ENCODE measurements at places on chromosomes 6 and 20.

GRCh38 chr6:109999740-110000139 is 21.6 kb downstream of the GPR6 start:
- H3K27me3 ChIP-seq: no peaks in the 10 kb centered on the region
- no peaks in the 10 kb centered on the region for H3K4me1 ChIP-seq
- no peaks in the 10 kb centered on the region for H3K36me3 ChIP-seq
- H3K27ac ChIP-seq: no peak overlapping the region
- H3K4me3 ChIP-seq: no peak overlapping the region

DNA sequence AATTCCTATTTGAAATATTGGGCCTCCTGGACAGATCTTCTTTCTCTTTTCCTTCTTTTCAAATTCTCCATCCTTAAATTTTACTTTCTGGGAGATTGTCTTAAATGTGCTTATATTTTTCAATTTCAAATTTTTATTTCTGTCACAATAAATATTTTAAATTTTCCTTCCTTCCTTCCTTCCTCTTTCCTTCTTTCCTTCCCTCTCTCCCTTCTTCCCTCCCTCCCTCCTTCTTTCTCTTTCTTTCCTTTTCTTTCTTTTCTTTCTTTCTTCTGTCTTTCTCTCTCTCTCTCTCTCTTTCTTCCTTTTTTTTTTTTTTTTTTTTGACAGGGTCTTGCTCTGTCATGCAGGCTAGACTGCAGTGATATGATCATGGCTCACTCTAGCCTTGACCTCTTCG is 16.7 kb upstream of the PNRC1 start:
- DNase-seq: no peak
- H3K36me3 ChIP-seq: no peaks in the 10 kb centered on the region
- H3K4me3 ChIP-seq: no peak overlapping the region
- H3K4me1 ChIP-seq: peaks cover 11% of the 10 kb centered on the region
- no peak overlapping the region for H3K27ac ChIP-seq

DNA sequence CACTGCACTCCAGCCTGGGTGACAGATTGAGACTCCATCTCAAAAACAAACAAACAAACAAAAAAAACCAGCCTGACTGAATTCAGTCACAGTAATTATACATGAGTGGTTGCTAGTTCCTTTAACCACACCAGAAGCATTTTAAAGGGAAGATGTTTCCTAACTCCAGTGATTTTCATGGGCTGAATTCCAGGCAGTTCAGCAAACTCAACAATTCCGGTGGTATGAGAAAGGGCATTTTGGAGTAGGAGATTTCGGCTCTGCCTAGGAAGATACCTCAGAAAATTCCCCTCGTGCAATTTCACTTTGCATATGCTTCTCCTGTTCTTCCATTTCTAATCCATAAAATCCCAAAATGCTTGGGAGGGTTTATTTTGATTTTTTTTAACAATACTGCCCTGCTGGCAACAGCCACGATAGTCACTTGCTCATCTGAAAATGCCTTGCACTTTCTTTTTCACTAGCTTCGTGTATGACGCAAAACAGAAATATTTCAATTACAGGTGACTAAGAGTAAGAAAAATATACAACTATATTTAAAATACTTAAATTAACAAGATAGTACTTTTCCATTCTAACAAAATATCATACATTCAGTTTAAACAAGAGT is 48.3 kb upstream of the IPCEF1 start:
- no peaks in the 10 kb centered on the region for H3K4me1 ChIP-seq
- DNase-seq: no peak
- H3K36me3 ChIP-seq: no peaks in the 10 kb centered on the region
- no peak overlapping the region for H3K4me3 ChIP-seq

DNA sequence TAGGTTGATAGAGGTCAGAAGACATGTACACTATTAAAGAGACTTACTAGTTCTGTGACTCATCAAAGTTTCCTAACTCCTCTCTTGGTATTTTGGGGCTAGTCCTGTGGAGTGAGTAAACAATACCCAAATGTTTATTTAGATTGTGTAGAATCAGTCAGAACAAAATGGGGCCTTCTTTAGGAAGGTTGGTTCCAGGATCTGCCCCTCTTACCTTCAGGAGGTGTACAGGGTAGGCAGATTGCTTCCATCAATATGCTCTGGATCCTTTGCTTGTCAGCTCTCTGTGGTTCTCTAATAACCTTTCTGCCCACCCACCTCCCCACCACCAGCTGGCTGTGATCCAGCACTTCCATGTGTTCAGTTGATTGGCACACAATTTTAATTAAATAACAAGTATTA is 107.0 kb downstream of the POPDC3 start:
- H3K4me1 ChIP-seq: peaks cover 21% of the 10 kb centered on the region
- DNase-seq: no peak
- peak overlapping the region; percentile 9 for H3K27ac ChIP-seq
- H3K36me3 ChIP-seq: peaks cover 6% of the 10 kb centered on the region

GRCh38 chr6:26249707-26249956 is 115.4 kb upstream of the BTN3A2 start:
- no peaks in the 10 kb centered on the region for H3K36me3 ChIP-seq
- peaks cover 3% of the 10 kb centered on the region for H3K4me1 ChIP-seq
- peak overlapping the region; percentile 93 for H3K27ac ChIP-seq
- peak overlapping the region; percentile 91 for H3K4me3 ChIP-seq
- no peaks in the 10 kb centered on the region for H3K27me3 ChIP-seq
- no peak for DNase-seq

- no peak for DNase-seq
- no peaks in the 10 kb centered on the region for H3K27me3 ChIP-seq
- no peaks in the 10 kb centered on the region for H3K36me3 ChIP-seq
Measured at GRCh38 chr6:112535816-112536215, 188.7 kb downstream of the RFPL4B start.
